Karpas-422 (cell line): ENCODE measurements at places on chromosomes 6 and 20.

- DNase-seq: no peak
These were observed 86.6 kb downstream of the SESN1 start for GRCh38 chr6:109008054-109008453.

DNA sequence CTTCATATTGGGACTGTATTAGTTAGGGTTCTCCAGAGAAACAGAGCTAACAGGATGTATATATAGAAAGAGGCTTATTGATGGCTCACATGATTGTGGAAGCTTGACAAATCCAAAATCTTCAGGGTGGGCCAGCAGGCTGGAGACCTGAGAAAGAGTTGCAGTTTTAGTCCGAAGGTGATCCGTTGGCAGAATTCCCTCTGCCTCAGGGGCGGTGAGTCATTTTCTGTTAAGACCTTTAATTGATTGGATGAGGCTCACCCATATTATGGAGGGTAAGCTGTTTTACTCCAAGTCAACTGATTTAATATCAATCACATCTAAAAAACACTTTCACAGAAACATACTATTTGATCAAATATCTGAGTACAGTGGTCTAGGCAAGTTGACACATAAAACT lies 113.6 kb downstream of the FLRT3 start:
- DNase-seq: no peak

DNA sequence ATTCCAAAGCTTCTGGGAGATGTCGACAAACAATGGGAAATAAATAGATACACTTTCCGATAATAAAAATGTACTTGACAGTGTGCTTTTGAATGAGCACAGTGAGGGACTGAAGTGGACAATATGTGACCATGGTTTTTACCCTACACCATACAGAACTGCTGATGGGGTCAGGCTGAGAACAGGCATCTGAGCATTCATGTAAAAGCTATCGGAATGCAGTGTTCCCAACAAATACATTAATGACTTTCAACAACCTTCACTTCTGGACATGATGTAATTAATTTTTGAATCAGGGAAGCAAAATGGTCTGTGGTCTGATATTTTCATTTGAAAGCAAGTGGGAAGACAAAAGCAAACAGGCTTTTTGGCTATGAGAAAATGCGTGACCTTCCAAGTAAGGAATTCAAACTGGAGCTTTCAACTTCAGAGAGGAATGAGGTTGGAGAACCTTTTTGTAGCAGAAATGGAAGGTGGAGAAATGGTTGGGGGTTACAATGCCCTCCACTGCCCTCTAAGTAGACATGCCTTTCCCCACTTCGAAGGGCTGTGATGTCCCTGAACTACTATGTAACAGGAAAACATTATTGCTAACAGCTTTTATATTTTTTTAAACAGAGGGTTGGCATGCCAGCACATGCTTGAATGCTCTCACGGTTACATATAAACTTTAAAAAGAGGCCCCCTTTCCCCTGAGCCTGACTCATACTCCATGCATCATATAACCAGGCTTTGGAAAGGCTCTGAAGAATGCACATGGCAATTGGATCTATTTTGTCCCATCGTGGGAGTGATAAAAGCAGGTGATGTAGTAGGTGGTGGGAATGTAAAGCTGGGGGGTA lies 203.5 kb upstream of the CITED2 start:
- DNase-seq: no peak

DNA sequence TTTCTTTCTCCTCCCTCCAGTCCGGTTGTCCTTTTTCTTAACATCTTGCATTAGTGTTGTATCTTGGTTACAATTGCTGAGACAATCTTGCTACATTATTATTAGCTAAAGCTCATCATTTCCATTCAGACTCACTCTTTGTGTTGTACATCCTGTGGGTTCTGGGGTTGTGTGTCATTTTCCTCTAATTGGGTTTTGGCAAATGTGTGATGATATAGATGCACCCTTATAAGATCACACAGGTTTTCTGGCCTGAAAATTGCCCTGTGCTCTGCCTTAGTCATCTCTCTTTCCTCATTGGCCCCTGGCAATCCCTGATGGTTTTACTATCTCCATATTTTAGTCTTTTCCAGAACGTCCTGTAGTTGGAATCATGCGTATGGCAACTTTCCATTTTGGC lies 60.1 kb downstream of the PPP1R14C start:
- DNase-seq: no peak

DNA sequence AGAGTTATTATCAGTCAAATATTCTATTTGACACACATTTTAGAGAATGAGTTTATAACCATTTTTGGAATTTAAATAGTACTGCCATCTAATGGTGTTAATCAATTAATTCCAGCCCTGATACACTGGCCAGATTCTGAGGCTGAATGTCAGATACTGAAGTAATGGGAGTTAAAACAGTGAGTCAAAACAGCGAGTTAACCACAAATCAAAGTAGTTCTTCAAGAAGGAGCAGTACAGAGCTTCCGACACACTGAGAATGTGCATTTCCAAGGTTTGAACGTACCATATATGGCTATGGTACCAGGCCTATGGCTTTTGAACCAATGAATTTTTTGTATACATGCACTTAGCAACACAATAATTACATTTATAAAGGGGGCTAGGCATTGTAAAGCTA lies 11.3 kb upstream of the CEP43 start:
- DNase-seq: no peak

GRCh38 chr6:142275236-142276006 lies 26.4 kb upstream of the ADGRG6 start:
- no peak for DNase-seq

DNA sequence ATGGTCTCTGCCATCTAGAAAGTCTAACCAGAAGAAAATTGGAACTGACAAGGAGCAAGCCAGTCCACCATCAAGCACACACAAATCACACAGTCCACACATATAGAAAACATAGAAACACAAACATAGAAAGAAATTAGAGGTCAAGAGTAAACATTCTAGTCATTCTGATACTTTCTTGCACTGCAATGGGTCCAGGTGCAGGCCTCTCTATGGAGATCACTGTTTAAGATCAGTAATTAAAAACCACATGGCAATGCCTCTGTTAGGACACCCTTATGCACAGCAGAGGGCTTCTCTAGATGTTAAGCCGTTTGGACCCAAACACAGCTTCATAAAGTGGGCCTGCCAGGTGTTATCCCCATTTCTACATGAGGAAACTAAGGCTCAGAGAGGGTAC lies 42.8 kb upstream of the SLC22A23 start:
- DNase-seq: no peak

- peak; percentile 90 for DNase-seq
These were observed 297.7 kb upstream of the MANEA start for GRCh38 chr6:95279616-95280015.

GRCh38 chr6:87161299-87161698 lies 5.9 kb downstream of the ZNF292 start:
- DNase-seq: peak; percentile 31

DNA sequence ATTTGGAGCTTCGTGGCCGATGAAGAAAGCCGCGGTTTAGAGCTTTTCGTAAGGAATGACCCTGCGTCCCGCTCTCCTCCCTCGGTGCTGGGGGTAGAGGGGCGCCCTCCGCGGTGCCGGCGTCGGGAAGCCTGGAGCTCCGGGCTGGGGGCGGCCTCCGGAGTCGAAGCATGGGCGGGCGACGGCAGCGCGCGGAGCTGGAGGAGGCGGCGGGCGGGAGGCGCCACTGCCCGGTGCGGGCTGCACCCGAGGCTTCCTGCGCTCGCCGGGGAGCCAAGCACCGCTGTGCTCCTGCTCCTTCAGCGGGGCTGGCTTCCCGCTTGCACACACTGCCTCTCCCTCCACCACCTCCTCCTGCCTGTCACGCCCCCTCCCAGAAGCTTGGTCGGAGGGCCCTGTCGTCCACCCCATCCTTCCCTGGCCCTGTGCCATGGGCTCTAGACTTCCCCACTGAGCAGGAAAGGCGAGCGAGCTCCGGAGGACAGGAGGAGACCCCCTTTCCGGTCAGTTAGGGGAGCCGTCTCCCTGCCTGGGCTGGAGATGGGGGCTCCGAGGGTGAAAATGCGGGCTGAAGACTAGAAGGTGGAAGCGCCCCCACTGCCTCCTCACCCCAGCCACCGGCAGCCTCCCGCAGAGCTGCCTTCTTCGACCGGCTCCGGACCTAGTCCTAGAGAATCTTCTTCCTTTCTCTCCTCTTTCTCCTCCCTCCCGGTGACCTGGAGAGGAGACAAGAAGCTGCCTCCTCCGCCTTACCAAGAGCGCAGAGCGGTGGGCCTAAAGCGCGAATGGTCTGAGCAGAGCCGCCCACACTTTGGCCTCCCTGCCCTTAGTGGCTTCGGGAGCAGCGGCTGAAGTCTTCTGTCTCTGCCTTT lies 1.8 kb downstream of the CDH4 start:
- DNase-seq: no peak

GRCh38 chr6:106456756-106457155 lies 96.2 kb downstream of the CRYBG1 start:
- DNase-seq: no peak

DNA sequence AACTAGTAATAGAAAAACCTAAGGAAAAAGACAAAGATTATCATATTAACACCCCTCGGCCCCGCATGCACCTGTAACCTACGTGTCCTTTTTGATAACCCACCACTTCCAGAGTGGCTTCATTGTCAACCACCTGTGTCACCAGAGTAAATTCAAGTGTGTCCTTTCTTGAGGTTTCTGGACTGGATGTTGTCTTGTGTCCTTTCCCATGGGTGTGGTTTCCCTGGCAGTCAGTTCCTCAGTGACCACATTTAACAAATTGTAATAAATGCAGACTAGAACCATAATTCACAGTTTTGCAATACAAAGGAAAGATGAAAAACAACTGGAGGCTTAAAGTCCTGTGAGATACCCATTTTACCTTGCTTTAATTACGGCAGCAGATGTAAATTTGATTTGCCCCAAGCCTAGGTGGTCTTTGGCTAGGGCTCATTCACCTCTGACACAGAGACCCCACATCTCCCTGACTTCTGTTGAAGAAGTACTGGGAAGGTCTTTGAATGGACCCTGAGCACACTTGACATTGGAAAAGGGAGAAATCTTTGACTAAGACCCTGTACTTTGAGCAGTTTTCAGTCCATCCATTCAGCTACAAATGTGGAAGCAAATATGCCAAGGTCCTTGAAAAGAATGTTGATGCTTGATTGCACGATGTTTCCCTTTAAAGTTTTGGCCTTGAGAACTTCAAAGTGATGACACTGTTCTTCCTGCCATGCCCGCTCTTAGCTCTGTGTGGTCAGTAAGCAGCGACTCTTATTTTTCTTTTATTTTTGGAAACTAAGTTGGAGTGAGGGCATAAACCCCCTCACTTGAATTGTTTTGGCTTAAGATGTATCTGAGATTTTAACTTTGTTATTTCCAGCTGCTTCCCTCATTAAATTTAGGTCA lies 232.4 kb downstream of the UST start:
- DNase-seq: no peak

DNA sequence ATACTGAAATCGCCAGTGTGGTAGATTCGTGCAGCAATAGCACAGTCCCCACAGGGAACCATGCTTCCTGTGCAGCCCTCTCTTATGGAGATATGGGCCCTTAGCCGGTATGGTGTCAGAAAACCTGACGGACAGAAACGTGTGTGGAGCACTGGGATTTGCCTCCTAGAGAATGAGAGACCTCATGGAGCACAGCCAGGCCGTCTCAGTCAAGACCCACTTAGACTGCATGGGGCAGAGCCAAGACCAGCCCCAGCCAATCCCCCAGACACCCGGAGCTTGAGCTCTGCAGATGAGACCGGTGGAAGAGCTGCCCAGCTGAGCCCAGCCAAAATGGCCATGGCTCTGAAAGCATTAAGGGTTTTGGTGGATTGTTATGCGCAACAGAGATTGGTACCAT lies 163.7 kb downstream of the DLL1 start:
- no peak for DNase-seq

GRCh38 chr6:15449011-15449410 lies 203.1 kb downstream of the JARID2 start:
- DNase-seq: no peak

- DNase-seq: peak; percentile 71
These were observed 255.4 kb upstream of the IRAK1BP1 start for GRCh38 chr6:78611886-78612480.

DNA sequence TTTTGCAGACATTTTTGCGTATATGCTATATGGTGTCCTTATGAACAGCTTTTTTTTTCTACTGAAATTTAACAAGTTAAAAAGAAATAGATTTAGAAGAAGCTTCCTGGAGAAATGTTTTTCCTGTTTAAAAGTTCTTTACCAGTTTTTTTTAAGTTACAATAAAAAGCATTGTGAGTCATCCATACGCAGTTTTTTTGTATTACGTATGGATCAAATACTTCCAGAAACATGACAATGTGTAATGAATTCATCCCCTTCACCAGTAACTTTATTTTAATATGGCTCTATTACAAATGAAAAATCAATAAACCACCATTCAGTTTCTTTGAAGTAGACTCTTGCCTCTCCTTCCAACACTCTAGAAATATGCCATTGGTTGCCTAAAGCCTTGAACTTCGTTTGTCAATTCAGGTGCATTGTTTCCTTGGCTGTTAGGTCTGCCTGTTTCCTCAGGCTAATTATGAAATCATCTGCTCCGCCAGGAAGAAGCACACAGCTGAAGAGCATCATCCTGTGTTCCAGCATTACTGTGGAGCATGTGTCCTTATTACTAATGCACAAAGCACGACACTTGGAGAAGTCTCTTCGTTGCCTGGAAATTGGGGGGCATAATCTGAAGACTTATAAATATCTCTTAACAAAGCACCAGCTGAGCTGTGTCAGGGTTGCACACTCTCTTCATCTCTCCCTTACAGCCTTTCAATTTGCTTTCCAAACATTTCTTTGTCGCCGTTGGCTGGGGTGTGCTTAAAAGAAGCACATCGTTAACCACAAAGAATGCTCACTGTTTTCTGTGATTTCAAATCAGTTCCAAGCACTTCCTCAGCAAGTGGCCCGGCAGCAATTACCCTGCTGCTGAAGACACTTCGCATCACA lies 9.6 kb downstream of the MOXD1 start:
- no peak for DNase-seq

DNA sequence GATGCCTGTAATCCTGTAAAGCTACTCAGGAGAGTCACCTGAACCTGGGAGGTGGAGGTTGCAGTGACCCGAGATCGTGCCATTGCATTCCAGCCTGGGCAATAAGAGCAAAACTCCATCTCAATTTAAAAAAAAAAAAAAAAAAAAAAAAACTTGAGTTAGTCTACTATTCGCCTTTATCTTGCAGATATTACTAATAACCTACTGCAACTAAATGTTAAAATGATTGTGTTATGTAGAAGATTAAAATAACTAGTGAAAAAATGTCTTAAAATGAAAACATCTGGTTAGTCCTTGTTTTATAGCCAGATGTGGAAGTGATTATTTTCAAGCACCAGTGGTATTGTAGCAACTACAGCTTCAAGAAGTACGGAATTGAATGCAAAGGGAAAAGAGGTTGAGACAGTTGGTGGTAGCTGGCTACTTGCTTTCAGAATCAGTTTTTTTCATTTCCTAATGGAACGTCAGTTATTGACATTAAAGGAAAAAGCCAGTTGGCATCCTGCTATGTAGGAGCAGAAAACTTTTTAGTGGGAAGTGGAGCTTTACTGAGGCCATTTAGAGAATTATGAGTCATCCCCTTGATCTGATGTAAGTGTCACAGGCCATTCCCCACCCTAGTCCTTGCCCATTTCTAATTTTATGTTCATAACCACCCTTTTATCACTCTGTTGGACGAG lies 43.8 kb upstream of the DYNLRB1 start:
- DNase-seq: no peak
